ENCODE measurements at places on chromosomes 7 and 10.

GRCh38 chr7:142614116-142614515 is 135.2 kb upstream of the PRSS1 start:
- DNase-seq, result no peak

GRCh38 chr7:7819442-7820247 is 101.2 kb upstream of the RPA3 start:
- no peak for DNase-seq

DNA sequence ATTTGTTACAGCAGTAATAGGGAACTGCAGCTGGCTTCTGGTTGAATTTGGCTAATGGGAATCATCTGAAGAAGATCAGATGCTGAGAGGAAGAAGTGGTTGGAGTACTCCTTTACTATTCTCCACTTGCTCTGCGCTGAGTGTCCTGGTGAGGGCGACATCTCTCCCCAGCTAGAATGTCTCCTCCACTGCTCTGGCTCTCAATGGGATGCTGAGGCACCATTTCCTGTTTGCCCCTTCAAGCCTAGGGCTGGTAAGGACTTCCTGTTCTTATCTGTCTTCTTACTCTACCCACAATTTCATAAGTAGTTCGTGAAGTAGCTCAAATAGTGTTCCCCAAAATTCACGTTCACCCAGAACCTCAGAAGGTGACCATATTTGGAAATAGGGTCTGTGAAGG is 43.2 kb upstream of the TES start:
- no peak for DNase-seq

DNA sequence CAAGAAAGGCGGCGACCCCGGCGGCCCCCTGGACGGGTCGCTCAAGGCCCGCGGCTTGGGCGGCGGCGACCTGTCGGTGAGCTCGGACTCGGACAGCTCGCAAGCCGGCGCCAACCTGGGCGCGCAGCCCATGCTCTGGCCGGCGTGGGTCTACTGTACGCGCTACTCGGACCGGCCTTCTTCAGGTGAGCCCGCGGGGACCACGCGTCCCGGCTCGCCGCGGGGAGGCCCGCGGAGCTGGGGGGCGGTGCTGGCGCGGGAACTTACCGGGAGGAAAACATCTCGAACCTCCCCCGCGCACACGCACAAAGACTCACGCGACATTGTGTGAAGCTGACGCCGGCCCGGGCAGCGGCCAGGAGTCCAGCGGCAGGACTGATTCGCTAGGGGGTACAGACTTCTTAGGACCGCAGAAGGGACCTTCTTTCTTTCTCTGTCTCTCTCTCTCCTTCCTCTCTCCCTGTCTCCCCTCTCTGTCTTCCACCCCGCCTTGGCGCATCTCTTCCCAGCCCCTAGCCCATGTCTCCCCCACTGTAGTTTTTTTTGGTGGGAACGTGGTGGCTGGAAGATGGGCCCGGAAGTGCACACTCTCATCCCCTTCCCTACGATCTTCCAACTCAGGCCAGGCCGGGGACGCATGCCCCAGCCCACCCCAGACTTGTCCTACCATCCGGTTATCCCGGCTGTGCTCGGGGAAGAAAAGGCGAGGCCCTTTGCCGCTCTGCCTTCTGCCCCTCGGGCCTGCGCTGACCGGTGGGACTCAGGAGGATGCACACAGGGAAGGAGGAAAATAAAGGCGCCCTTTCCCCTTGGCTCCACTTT is 1.2 kb downstream of the EN2 start:
- DNase-seq, result peak; percentile 59

- DNase-seq, result no peak
Observed at GRCh38 chr10:73765066-73765465, 16.8 kb upstream of the CHCHD1 start.

- DNase-seq, result no peak
Observed at GRCh38 chr10:16367621-16368292, 69.1 kb upstream of the PTER start.

- no peak for DNase-seq
Observed at GRCh38 chr10:70543911-70544310, 58.6 kb downstream of the PRF1 start.

DNA sequence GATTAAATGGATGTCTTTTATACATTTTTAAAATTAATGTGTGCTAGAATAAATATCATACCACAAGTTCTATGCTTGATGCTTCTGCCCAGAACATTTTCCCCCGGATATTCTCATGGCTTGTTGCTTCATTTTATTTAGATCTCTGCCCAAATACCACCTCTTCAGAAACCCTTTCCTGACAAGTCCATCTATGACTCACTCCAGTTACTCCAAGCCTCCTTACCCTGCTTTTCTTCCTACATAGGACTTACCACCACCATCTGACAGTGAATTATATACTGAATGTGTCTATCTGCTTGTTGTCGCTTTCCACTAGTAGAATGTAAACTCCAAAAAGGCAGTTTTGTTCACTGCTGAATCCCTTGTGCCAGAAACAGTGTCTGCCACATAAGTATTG is 19.1 kb upstream of the ERVW-1 start:
- DNase-seq, result no peak

DNA sequence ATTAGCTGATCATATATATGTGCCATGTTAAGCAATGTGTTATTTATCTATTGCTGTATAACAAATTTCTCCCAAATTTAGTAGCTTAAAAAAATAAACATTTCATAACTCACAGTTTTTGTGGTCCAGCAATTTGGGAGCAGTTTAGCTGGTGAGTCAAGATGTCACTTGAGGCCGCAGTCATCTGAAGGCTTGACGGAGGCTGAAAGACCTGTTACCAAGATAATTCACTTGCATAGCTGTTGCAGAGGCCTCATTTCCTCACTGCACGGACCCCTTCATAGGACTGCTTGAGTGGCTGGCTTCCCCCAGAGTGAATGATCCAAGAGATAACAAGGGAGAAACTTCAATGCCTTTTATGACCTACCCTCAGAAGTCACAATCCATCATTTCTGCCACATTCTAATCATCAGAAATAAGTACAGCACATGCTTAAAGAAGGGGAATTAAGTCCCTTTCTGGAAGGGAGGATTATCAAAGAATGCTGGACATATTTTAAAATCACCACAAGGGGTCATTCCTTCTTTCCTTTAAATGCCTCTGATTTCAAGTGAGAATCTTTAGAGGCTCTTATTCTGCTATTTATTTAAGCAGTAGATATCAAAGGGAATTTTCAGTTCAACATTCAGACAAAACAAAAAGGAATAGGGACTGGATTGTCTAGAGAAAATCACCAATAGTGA is 10.5 kb upstream of the SRPK2 start:
- no peak for DNase-seq

GRCh38 chr10:27949528-27950241 is 49.2 kb downstream of the ODAD2 start:
- DNase-seq, result no peak

- no peak for DNase-seq
Observed at GRCh38 chr7:38795593-38795992, 113.4 kb downstream of the VPS41 start.

GRCh38 chr7:46972205-46972604 is 609.7 kb downstream of the TNS3 start:
- no peak for DNase-seq

GRCh38 chr10:95881316-95881715 is 26.5 kb upstream of the CC2D2B start:
- DNase-seq, result no peak

GRCh38 chr7:54839575-54840213 is 80.7 kb upstream of the SEC61G start:
- DNase-seq, result peak; percentile 78

DNA sequence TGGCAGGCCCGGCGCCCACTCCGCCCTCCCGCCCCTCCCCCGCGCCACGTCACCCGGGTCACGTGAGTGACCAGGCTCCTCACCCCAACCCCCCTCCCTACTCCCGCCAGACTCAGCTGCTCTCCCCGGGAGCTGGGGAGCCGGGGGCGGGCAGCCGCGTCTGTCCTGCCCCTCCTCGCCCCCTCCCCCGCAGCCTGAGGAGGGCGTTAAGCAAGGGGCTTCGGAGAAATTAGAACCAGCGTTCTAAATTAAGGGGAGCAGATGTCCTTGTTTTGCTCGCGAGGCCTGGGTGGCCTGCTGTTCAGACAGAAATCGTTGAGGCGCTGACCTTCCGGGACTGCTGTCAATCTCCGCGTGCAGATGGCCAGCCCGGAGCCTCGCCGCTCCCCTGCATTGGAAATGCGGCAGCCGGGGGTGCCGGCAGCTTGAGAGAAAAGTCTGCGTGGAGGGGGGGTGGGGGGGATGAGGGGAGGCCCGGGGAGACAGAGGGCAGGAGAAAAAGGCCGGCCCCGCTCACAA is 102.2 kb upstream of the ZNF438 start:
- peak; percentile 89 for DNase-seq

DNA sequence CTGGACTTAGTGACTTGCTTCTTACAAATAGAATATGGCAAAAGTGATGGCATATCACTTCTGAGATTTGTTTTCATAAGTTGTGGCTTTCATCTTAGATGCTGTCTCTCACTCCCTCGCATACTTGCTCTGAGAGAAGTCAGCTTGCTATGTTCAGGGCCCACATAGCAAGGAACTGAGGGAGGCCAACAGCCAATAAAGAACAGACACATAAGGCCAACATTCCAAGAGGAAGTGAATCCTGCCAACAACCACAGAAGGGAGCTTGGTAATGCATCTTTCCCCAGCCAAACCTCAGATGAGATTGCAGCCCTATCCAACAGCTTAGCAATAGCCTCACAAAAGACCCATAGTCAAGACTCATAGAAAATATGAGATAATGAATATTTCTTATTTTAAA is 39.2 kb upstream of the DMTF1 start:
- DNase-seq, result no peak

DNA sequence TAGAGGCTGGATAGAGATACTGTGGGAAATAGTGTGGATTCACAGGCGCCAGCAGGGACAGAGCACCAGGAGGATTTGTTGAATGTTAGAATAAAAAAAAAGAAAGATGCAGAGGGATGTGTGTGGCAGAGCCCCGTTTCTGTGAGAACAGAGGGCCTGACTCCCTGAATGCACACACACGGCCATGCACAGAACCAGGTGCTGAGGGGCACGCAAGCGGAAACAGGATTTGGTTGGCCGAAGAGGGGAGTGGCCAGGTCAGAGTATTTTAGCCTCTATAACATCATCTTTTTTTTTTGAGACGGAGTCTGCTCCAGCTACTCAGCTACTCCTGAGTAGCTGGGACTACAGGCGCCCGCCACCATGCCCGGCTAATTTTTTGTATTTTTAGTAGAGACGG is 21.9 kb downstream of the IQCE start:
- no peak for DNase-seq

GRCh38 chr10:36251068-36251467 is 609.0 kb upstream of the FZD8 start:
- DNase-seq, result no peak

- no peak for DNase-seq
Observed at GRCh38 chr10:109889867-109890266, 33.4 kb downstream of the XPNPEP1 start.

GRCh38 chr7:45402480-45403218 is 171.5 kb upstream of the ADCY1 start:
- peak; percentile 1 for DNase-seq

GRCh38 chr10:120005207-120006201 is 113.0 kb downstream of the SEC23IP start:
- DNase-seq, result no peak

GRCh38 chr7:113092762-113093161 is 6.1 kb upstream of the GPR85 start:
- no peak for DNase-seq

- DNase-seq, result no peak
Observed at GRCh38 chr7:123114288-123114687, 85.5 kb downstream of the SLC13A1 start.

DNA sequence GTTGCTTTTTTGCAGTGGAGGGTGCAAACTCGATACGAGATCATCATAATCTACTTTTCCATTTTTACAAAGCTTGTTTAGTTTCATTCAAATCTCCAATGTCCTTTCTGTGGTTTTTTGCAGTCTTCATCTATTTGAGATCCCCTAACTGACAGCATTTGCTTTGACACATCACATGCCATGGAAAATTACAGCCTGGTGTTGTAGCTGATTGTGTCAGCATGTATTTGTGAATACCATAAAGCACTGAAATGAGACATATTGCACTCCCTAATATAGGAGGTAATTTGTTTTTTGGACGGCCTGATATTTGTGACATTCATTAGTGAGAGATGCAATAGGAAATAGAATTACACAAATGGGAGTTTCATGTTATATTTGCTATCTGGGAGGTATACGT is 620.8 kb downstream of the KCNMA1 start:
- DNase-seq, result no peak

DNA sequence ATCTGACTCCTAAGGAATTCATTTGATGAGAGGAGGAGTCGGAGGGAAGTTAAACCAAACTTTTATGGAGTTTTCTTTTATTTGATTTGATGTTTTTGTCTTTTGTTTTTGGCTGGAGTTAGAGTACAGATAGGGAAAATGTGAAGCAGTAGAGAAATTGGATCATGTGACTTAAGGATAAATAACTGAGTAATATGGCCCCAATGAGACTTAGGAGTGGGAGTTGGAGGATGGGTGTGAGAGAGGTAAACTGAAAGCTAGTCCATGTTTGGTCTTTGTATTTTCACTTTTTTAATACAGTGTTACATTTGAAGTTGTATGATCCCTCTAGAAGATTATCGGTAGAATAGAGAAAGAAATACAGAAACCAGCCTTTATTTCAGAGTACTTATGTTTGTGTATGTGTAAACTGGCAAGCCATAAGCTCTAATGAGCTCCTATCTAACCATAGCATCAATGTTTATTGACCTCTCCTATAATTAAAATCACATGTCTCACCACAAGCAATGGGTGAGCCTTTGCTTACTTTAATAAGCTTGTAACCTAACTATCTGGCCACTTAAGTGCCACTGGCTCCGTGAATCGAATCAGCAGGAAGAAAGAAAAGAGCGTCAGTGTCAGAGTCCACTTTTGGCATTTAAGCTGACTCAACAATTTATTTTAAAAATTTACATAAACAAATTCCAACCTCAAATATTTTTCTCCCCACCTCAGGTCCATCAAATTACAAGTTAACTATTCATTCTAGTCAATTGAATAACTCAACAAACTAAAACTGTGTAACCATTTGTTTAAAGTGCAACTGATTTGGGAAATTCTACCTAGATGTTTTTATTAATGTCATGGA is 113.8 kb downstream of the EPDR1 start:
- DNase-seq, result no peak

DNA sequence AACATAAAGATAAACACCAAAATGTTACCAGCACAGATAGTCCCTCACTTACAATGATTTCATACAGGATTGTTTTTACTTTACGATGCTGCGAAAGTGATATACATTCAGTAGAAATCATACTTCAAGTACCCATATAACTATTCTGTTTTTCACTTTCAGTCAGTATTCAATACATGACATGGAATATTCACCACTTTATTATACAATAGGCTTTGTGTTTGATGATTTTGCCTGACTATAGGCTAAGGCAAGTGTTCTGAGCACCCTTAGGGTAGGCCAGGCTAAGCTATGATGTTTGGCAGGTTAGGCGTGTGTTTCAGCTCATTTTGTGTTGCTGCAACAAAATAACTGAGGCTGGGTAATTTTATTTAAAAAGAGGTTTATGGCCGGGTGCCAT is 155.0 kb downstream of the RTKN2 start:
- no peak for DNase-seq

Data from ecto neural progenitor cell (in vitro differentiated cells).